ENCODE measurements at places on chromosomes 5 and 9.

- DNase-seq = no peak
Observed at GRCh38 chr5:101561018-101561417, 657.9 kb upstream of the ST8SIA4 start.

DNA sequence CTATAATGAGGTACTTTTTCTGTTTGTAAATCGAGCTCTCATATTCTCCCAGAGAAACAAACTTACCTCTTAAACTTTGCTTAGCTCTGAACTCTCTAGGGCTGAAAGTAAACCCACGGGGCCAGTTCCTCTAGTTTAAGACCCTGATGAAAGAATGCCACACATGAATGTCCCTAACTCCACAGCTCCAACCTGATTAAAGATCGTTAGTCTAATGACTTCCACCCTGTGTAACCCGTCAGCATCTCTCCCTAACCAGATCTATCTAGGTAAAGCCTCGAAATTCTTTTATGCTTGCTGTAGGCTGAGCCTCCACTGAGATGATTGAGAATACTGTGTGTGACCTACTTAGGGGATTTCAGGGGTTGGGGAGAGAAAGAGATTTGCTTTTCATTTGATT, 27.0 kb downstream of the ADRA1B start:
- DNase-seq = no peak

DNA sequence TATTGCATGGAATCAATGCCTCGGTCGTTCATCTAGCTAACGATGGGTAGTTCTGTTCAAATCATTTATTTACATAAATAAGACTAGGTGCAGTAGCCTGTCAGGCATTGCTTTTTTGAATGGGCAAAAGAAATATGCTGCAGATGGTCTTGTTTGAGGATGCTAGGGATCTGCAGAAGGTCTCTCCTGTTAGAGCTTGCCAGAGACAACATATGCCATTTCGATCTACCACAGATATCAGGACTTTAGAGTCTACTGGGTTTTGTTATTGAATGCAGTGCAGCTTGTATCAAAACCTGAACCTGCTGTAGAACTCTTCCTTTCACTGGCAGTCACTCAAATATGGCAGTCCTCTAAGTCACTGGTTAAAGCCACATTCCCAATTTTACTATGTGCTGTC, 381.1 kb upstream of the CDH10 start:
- no peak for DNase-seq

DNA sequence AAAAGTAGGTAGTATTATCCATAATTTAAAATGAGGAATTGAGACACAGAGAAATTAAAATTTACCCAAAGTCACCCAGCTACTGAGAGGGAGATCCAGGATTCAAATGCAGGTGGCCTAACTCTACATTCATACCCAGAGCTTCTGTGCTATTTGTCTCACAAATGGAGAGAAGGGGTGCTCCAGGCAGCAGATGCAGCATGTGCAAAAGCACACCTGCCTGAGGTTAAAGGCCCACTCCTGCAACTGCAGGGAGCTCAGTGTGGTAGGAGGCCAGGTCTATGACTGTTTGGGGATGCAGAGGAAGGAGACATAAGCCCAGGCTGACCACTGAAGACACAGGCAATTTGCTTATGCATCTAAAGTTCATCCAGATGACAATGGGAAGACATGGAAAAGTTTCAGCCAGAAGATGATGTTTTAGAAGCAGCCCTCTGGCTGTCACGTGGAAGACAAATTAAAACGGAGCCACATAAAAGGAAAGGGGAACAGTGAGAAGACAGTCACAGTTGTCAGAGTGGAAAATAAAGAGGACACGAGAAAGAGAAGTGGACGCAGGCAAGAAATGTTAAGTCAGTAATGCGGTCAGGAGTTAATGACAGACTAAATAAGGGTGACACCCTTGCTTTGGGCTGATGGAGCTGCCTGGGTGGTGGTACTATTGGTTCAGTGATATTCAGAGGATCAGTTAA, 214.7 kb downstream of the EBF1 start:
- no peak for DNase-seq

DNA sequence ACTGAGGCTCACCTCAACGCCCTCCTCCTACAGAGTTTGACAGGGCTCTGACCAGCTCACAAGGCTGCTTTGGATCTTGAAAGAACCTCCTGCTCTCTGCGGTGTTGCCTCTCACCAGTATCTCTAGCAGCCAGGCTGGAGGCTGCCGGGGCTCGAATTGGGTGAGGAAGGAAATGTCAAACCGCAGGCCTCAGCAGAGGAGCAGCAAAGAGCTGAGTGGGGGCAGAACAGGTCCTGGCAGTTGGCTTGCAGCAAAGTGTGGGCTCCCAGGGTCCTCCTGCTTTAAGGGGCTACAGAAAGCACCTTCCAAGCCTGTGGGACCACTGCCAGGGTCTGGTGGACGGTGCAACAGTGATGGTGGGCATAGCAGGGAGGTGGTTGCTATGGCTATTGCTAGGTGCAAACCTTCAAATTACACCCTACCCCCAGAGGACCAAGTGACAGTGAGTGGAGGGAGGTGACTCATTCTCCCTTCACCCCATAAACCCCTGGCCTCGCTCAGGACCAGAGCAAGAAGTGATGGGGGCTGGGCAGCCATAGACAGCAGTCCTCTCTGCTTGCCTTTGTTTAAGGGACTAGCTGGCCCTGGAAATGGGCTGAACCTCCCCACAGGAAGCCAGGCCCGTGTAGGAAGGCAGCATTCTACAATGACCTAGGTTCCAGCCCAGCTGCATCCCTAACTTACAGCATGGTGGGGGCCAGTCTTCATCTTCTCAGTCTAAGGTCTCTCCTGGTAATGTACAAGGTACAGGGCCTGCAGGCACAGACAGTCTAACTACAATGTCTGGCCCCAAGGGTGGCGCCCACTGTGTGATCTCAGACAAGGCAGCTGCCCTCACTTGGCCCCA, 18.7 kb downstream of the LCP2 start:
- DNase-seq = no peak

GRCh38 chr5:108432024-108432423, 50.1 kb upstream of the FBXL17 start:
- no peak for DNase-seq

DNA sequence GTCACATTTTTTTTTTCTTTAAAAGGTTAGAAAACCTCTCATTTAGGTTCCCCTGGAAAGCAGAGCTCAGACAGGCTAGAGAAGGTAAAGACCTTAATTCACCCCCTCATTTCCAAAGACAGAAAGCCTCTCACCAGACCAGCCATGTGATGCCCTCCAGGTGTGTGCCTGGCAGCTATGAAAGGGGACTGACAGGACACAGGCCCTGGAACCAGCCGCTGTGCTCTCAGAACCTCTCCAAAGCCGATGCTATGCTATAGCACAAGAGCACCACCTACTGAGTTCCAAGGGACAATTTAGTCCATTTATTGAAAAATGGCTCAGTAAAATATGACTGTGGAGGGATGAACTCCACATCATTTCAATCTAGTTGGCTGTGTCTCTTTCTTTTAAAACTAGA, 48.8 kb downstream of the FANCC start:
- no peak for DNase-seq

GRCh38 chr5:76638479-76638878, 15.3 kb upstream of the F2RL2 start:
- no peak for DNase-seq

DNA sequence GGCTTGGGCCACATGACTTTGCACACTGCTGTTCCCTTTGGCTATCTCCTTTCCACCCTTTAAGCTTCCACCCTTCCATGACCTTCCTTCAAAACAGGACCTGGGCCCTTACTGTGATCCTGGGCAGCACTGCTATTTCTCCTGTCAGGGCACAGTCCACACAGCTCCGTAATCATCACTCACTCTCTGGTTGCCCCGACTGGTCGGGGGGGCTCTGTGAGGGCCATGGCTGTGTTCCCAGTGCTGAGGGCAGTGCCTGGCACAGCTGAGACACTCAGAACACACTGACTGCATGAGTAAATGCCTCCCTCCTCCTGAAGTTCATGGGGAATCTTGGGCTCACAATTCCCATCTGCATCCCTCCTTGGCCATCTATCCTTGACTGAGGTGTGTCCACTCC, 12.2 kb downstream of the TRAF1 start:
- DNase-seq = peak; percentile 75

GRCh38 chr5:153147891-153148623, 342.4 kb upstream of the GRIA1 start:
- no peak for DNase-seq

GRCh38 chr5:159061834-159062474, 37.8 kb downstream of the EBF1 start:
- no peak for DNase-seq

DNA sequence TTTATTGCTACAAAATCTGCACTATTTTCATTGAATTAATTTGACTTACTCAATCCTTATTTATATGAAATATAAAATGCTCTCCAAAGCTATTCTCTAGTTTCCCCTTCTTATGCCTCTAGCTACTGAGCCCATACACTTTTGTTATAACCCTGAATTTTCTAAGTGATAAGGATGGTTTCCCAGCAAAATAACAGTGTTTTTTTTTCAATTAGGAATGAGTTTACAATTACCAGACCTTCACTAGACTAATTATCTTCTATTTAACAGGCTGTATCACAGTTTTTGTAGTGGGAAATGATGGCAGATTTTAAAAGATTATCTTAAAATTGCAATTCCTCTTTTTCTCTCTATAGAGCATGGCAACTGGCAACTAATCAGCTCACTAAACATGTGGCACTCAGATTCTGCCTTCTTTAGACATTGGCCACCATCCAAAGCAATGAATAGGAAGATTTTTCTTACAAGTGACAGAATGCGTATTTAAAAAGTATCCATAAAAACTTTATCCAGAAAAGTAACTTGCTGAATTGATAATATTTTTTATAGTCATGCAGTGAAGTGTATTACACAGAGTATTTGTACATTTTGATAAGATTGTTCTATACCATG, 585.7 kb upstream of the ZNF608 start:
- no peak for DNase-seq

DNA sequence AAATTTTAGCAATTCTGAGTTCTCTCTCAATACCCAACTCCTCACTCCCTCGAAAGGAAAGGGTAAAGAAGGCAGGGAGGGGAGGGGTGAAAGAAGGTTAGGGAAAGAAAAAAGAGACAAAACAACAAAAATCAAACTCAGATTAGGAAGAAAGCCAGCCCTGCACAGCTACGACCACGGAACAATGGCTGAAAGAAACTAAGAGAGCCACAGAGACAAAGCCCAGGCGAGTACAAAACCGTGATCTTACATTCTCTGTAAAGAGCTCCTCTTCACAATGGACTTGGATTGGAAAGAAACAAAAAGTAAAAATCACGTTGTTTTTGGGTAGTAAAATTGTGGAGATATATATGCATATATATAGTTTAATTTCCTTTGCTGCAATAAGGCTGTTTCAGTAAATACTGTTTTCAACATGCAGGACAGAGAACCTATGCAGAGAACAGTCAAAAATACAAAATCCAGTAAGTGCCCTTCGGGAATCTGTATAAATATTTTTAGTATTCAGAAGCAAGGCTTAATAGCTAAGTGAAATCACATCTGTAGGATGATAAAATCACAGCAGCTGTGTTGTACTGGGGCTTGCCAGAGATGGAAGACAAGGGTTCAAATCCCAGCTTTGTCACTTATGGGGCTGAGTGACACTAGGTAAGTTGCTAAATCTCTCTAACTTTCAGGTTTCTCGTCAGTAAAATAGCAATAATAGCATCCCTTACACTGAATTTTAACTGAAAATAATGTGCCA, 16.9 kb downstream of the PSMB7 start:
- no peak for DNase-seq

- no peak for DNase-seq
Observed at GRCh38 chr5:75640395-75640794, 29.1 kb downstream of the ANKDD1B start.

- DNase-seq = no peak
Observed at GRCh38 chr9:116671605-116672004, 15.5 kb upstream of the TRIM32 start.

- DNase-seq = no peak
Observed at GRCh38 chr9:2270565-2270964, 255.4 kb downstream of the SMARCA2 start.

DNA sequence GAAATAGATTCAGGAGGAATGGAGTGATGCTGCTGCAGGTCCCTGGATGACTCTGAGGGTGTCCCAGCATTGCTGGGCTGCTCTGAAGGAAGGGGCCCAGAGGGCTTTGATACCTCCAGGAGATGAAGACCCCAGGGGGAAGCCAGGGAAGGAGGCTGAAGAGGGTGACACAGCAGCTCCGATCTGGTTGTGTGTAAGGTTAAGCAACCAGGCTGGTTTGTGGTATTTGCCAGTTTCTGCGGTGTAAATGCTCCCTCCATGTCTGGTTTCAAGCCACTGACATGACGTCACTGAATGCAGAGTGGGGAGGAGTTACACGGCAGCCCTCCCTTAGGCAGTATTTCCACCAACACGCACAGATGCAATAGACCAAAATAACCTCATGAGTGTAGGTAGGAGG, 40.0 kb upstream of the ORM1 start:
- DNase-seq = no peak

GRCh38 chr5:95913663-95914062, 48.0 kb downstream of the ELL2 start:
- DNase-seq = no peak

DNA sequence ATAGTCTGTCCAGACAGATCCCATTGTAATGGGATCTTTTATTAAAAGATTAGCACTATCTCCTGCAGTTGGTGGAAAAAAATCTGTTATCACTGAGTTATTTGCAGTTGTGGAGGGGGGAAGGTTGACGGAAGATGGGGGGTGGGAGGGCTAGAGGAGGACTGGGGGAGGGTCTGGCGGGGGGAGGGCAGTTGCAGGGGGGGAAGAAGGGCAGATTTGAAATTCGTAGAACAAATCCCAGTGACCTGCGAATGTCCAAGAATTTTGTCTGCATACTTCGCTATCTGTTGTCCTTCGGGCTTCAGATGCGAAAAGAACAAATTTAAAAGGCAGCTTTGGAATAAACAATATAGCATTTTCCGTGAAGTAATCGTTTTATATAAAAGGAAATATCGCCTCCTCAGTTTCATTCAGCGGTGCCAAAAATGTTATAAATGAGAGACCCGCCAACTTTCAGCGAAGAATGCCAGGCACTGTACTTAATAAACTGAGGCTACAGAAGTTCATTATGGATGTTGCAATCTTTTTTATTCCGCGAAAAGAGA, 1.3 kb upstream of the FST start:
- DNase-seq = no peak

Measured in occipital lobe (tissue), 3 donors.